T-helper 2 cell treated with Interferon-gamma antibody and Interleukin-4, amounts not matched to agents 5 μg/mL and 100 μg/mL, for 36 hours (primary cell): ENCODE measurements at places on chromosomes 6 and 20.
A peak's percentile ranks its signal among the peaks of the same experiment; 100 is the strongest.

- no peak overlapping the region for H3K4me3 ChIP-seq
- H3K36me3 ChIP-seq = no peaks in the 10 kb centered on the region
- no peak for DNase-seq
- no peak overlapping the region for H3K27ac ChIP-seq
Observed at GRCh38 chr6:142323377-142323776, 21.6 kb downstream of the ADGRG6 start.

DNA sequence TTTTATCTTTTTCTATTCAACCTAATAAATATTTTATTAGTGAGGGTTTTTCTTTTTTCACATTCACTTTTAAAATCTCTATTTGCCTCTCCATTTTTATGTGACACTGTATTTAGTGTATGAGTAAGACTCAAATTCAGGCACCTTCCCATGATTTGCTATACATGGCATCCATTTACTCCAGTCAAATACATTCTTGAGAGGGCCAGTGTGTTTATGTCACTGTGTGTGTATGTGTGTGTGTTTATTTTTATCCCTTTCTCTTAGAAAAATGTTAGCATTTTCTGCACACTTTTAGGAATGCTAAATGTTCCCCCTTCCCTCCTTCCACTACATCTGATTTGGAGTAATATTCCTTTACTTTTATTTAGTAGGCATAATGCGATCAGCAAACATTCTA, 290.0 kb downstream of the PACRG start:
- no peak overlapping the region for H3K4me3 ChIP-seq
- no peak for DNase-seq
- no peak overlapping the region for H3K27ac ChIP-seq
- no peaks in the 10 kb centered on the region for H3K4me1 ChIP-seq
- H3K27me3 ChIP-seq = no peaks in the 10 kb centered on the region
- no peaks in the 10 kb centered on the region for H3K36me3 ChIP-seq

DNA sequence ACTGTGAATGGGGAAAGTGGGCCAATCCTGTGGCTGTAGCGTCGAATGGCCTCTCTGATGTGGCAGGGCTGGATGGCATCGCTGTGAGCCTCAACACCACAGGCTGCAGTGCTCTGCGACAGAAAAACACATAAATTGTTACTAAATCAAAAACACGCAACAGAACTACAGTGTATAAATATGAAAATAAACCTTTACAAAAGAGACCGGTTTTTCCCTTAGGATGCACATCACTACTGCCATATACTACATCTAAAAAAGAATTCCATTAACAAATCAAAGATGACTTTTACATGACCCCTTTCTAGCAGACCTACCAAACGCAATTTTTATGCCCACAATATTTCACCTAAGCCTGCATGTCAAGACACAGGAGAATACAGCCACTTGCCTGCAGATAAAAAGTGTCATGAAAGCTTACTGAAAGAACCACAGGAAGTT, 395.5 kb upstream of the RUNX2 start:
- no peaks in the 10 kb centered on the region for H3K27me3 ChIP-seq
- peak overlapping the region; percentile 83 for H3K4me3 ChIP-seq
- H3K27ac ChIP-seq = peak overlapping the region; percentile 93
- H3K4me1 ChIP-seq = peaks cover 49% of the 10 kb centered on the region
- H3K36me3 ChIP-seq = peaks cover 15% of the 10 kb centered on the region

DNA sequence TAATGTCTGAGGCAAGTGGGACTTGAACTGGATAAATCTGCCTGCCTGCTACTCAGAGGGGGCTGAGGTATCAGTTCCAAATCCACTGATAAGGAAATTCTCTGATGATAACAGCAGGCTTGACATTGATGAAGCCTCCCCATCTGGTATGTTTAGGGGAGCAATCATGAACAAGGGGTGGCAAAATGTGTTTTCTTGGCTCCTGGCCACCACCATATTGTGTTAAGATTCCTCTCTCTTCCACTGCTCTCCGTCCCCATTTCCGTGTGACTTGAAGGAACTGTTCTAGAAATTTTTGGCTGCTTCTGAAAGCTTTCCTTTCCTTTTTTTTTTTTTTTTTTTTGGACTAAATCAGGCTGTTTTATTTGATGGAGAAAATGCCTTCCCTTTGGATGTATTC, 335.3 kb upstream of the NRSN1 start:
- no peaks in the 10 kb centered on the region for H3K36me3 ChIP-seq
- DNase-seq = no peak
- no peak overlapping the region for H3K4me3 ChIP-seq
- H3K27me3 ChIP-seq = no peaks in the 10 kb centered on the region
- H3K4me1 ChIP-seq = no peaks in the 10 kb centered on the region

GRCh38 chr6:52976149-52976548, 18.9 kb downstream of the GSTA4 start:
- no peak for DNase-seq
- no peak overlapping the region for H3K27ac ChIP-seq
- H3K36me3 ChIP-seq = no peaks in the 10 kb centered on the region
- H3K27me3 ChIP-seq = no peaks in the 10 kb centered on the region

- H3K36me3 ChIP-seq = peaks cover 40% of the 10 kb centered on the region
- H3K27me3 ChIP-seq = no peaks in the 10 kb centered on the region
- H3K4me1 ChIP-seq = no peaks in the 10 kb centered on the region
- DNase-seq = no peak
Observed at GRCh38 chr6:161100072-161100471, 108.5 kb downstream of the MAP3K4 start.

DNA sequence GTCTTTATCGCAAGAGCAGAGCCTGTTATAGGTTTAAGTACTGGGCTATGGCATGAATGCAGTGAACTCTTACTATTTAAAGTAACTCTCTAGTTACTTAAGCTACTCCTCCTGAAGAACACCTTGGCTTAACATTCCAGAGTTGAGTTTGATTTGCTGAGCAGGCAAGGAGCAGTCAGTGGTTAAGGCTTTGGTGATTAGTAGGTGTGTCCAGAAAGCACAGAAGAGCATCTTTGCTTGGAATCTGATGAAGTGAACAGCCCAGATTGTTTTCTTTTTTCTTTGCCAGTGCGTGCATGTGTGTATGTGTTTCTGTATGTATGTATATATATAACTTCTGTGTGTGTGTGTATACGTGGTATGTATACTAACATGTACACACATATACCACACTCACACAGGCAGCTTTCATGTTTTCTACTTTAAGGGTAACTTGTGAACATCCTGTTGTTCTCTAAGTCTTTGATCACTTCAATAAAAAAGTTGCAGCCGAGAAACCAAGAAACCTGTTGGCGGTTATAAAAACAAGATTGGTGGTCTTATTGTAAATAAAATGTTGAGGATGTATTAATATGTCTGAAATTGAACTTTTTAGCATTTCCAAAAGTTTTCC, 56.2 kb upstream of the TULP4 start:
- H3K4me3 ChIP-seq = no peak overlapping the region
- DNase-seq = no peak
- peaks cover 19% of the 10 kb centered on the region for H3K4me1 ChIP-seq
- no peaks in the 10 kb centered on the region for H3K36me3 ChIP-seq

GRCh38 chr6:67458265-67458664, 1176.8 kb upstream of the ADGRB3 start:
- no peaks in the 10 kb centered on the region for H3K27me3 ChIP-seq
- no peaks in the 10 kb centered on the region for H3K4me1 ChIP-seq
- DNase-seq = no peak
- no peak overlapping the region for H3K27ac ChIP-seq

- H3K27me3 ChIP-seq = peaks cover 2% of the 10 kb centered on the region
- H3K4me1 ChIP-seq = no peaks in the 10 kb centered on the region
- no peak overlapping the region for H3K27ac ChIP-seq
- H3K36me3 ChIP-seq = no peaks in the 10 kb centered on the region
Observed at GRCh38 chr6:49607391-49607982, 29.2 kb downstream of the RHAG start.

DNA sequence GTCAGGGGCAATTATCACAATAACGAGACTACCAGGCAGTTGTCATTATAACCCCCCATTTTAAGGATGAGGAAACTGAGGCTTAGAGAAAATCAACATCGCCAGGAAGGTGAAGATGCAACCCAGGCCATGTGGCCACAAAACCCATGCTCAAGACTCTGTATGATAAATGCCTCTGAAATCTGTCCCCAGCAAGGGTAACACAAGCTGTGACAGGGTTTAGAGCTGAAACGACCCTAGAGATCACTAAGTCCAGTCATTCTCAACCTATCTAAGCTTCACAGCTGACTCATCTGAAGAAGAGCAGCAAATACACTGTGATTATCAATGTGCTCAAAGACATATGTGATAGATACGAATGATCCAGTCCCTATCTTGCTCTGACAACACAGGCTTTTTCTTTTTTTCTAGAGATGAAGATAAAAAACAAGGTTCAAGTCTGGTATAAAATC, 47.0 kb downstream of the ARHGAP18 start:
- H3K4me1 ChIP-seq = peaks cover 25% of the 10 kb centered on the region
- H3K27ac ChIP-seq = no peak overlapping the region
- H3K36me3 ChIP-seq = peaks cover 1% of the 10 kb centered on the region
- H3K4me3 ChIP-seq = no peak overlapping the region
- no peaks in the 10 kb centered on the region for H3K27me3 ChIP-seq
- DNase-seq = no peak

DNA sequence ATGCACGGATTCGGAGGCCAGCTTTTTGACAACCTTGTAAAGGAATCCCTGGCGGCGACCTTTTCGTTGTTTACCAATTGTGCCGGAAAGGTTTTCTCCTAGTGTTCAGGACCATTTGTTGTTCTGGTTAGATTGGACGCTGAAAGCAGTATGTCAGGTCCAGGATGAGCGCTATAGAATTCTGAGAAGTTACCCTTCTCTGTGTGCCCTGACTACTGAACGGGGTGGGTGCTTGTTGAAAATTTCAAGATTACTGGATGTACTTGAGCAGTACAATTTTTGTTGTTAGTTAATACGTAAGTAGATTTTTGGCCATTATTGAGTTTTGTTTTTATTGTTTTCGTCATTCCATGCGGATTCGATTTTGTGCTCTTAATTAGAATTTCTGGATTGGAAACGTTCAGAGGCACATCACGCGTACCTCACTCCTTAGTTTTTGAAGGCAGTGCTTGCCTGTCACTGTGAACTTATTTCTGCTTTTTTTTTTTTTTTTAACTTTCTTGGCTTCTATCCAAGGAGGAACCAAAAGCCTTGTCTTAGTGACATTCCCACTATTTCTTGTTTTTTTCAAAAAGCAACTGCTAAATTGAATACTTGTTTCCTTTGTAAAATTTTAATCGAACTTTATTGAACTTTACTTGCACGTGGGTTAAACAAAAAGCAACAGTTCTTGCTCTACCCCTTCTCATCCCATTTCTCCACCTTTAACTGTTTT, 898 bp downstream of the XRN2 start:
- DNase-seq = no peak
- H3K4me3 ChIP-seq = peak overlapping the region; percentile 97
- peaks cover 29% of the 10 kb centered on the region for H3K4me1 ChIP-seq
- H3K27ac ChIP-seq = peak overlapping the region; percentile 99

DNA sequence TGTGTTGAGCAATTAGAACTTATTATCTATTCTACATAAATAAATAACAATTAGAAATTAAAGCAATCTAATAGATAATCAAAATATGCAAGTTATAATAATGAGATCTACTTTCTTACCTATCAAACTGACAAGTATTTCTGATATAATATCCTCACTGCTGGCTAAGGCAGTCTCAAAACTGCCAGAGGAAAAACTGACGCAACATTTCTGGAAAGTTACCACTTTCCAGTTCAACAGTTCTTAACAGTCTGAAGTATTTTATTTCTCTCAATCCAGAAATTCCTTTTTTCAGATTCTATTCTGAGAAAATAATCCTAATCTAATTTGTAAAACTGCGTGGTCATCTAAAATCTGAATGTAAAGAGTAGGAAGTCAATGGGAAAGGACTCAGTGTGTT, 121.0 kb downstream of the TRDN start:
- no peaks in the 10 kb centered on the region for H3K4me1 ChIP-seq
- no peaks in the 10 kb centered on the region for H3K27me3 ChIP-seq
- no peak overlapping the region for H3K4me3 ChIP-seq
- H3K27ac ChIP-seq = no peak overlapping the region
- no peaks in the 10 kb centered on the region for H3K36me3 ChIP-seq

DNA sequence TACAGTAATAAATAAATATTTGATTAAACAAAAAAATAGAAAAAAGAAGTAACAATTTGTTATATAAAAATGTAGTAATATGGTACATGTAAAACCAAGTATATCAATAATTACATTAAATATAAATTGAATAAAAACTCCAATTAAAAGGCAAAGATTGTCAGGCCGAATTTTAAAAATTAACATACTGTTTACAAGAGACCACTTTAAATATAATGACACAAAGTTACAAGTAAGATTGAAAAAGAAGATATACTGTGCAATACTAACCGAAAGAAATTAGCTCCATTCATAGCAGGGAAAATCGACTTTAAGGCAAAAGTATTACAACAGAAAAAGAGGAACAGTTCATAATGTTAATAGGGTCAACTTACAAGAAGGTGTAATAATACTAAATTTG, 571.5 kb upstream of the ARID1B start:
- no peaks in the 10 kb centered on the region for H3K27me3 ChIP-seq
- DNase-seq = no peak
- no peaks in the 10 kb centered on the region for H3K36me3 ChIP-seq
- H3K4me3 ChIP-seq = no peak overlapping the region
- H3K27ac ChIP-seq = no peak overlapping the region
- no peaks in the 10 kb centered on the region for H3K4me1 ChIP-seq

GRCh38 chr6:107144014-107144413, 28.7 kb upstream of the BEND3 start:
- H3K4me1 ChIP-seq = no peaks in the 10 kb centered on the region
- no peak for DNase-seq
- H3K27ac ChIP-seq = no peak overlapping the region
- no peaks in the 10 kb centered on the region for H3K27me3 ChIP-seq

DNA sequence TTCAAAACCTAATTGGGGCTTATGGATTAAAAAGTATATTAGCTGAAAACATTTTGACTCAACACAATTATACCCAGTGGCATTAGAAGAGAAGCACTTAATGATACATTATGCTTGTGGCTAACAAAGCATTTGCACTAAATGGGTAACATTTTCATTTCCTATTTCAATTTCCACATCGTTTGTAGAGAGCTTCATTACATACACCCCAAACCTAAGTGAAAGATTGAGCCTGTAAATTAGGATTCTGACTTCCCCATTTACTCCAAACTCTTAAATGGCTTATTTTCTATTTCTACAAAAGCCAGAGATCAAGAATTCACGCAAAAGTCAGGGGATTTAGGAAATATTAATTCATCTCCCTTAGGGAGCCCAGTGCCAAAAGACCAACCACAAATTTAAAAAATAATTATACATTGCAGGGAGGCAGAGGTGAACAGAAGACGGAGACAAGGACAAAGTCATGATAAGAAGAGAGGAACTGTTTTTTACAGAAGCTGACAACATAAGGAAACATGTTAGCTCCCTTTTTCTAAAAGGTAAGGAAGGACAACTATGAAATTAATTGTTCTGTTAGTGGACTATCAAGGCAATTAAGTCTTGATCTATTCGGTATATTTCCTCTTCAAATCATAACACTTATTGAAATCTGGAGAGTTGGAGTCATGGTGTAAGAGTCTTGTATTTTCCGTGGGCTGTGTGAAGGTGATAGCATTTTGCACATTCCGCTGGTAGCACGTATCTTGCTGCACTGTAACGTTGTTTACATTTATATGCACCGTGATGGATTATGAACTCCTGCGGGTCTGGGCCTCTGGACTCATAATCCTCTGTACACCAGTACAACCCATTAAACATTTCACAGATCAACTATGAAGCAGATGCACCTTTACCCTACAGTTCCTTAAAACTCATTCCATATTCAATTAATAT, 24.8 kb upstream of the EZR start:
- peaks cover 8% of the 10 kb centered on the region for H3K4me1 ChIP-seq
- no peak overlapping the region for H3K27ac ChIP-seq
- DNase-seq = no peak
- H3K27me3 ChIP-seq = peaks cover 3% of the 10 kb centered on the region
- H3K4me3 ChIP-seq = no peak overlapping the region
- peaks cover 5% of the 10 kb centered on the region for H3K36me3 ChIP-seq

GRCh38 chr6:121504227-121504626, 68.8 kb downstream of the GJA1 start:
- H3K4me1 ChIP-seq = peaks cover 3% of the 10 kb centered on the region
- no peaks in the 10 kb centered on the region for H3K36me3 ChIP-seq
- no peak overlapping the region for H3K4me3 ChIP-seq
- H3K27ac ChIP-seq = no peak overlapping the region
